ENCODE measurements at places on chromosomes 7 and 10.

GRCh38 chr7:98398567-98399372, 2.1 kb downstream of the BAIAP2L1 start:
- no peak for DNase-seq

DNA sequence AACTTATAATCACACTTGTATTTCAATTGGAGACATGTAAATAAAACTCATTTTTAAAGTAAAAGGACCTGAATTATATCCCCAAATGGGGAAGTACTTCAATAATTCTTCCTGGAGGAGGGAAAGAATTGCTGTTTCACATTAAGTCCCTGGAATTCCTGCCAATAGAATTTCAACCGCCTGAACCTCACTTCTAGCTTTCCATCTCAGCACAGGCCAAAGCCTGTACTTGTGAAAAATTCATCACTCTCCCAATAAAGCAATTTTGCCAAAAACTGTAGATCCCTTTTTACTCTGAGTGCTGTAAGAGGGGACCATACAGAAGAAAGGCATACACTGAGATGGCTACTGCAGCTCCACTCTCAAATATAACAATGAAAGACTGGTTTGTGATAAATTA, 54.8 kb downstream of the CADPS2 start:
- DNase-seq, result no peak

GRCh38 chr7:130951976-130952876, 218.2 kb upstream of the KLF14 start:
- DNase-seq, result no peak

- no peak for DNase-seq
These were observed 42.1 kb upstream of the ANAPC16 start for GRCh38 chr10:72173619-72174296.

GRCh38 chr10:62637249-62638061, 167.1 kb upstream of the ADO start:
- DNase-seq, result peak; percentile 75

DNA sequence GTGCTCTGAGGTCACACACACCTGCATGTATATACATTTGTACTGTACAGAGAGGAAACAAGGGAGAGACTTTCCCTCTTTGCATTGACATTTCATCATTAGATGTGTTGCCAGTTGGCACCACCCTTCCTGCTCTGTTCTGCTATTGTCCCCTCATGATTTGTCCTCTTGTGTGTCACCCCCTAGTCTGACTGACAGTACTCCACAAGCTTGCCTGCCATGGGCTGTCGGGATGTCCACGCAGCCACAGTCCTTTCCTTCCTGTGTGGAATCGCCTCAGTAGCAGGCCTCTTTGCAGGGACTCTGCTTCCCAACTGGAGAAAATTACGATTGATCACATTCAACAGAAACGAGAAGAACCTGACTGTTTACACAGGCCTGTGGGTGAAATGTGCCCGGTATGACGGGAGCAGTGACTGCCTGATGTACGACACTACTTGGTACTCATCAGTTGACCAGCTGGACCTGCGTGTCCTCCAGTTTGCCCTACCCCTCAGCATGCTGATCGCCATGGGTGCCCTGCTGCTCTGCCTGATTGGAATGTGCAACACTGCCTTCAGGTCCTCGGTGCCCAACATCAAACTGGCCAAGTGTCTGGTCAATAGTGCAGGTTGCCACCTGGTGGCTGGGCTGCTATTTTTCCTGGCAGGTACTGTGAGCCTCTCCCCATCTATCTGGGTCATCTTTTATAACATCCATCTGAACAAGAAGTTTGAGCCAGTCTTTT, 9.4 kb downstream of the CLDN12 start:
- peak; percentile 23 for DNase-seq

DNA sequence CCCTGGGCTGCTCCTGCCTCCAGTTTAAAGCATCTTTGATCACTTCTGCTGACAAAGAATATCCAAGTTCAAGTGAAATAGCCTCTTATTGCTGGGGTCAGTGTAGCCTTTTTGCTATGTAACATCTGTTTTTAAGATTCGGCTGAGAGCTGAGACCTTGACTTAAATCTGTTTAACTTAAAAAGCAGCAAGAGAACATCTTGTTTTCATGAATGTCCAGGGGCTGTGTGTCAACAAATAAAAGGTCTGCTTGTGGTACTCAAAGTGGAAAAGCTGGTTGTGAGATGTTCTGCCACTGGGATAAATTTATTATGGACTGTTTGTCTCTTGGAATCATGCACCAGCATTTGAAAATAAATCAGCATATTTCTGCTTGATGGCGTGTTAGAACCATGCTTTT, 73.2 kb downstream of the CALD1 start:
- DNase-seq, result no peak

DNA sequence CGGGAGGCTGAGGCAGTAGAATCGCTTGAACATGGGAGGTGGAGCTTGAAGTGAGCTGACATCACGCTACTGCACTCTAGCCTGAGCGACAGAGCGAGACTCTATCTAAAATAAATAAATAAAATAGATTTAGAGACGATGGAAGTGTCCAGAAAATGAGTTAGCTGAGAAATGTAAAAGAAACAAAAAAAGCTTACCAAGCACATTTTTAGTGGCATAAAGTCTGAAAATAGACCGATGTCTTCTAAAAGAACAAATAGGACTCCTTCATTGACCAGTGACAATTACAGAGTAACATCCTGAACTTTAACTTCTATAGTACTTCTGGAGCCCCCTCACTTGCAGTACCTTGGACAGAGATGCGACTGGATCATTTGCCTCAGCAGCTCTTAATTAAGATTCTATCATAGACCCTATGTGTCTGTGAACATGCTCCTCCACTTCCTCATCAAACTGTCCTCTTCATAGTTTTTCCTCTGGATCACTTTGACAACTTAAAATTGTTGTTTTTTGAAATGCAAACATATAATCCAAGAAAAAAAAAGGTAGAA, 25.2 kb upstream of the SRPK2 start:
- no peak for DNase-seq

GRCh38 chr10:84333864-84334451, 5.6 kb downstream of the CCSER2 start:
- peak; percentile 66 for DNase-seq

DNA sequence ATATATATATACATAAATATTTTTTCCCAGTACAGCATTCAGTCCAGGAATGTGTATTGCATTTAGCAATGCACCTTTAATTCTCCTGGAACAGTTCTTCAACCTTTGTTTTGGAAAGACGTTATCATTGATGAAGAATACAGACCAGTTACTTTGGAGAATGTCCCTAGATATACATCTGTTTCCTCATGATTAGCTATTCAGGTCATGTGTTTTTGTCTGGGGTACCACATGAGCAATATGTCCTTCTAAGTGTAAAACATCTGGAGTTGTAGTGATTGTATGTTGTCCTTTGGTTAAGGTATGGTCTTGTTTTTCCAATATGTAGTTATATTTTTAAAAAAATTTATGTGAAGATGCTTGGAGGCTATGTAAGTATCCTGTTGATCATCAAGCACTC, 10.2 kb downstream of the BZW2 start:
- DNase-seq, result no peak

DNA sequence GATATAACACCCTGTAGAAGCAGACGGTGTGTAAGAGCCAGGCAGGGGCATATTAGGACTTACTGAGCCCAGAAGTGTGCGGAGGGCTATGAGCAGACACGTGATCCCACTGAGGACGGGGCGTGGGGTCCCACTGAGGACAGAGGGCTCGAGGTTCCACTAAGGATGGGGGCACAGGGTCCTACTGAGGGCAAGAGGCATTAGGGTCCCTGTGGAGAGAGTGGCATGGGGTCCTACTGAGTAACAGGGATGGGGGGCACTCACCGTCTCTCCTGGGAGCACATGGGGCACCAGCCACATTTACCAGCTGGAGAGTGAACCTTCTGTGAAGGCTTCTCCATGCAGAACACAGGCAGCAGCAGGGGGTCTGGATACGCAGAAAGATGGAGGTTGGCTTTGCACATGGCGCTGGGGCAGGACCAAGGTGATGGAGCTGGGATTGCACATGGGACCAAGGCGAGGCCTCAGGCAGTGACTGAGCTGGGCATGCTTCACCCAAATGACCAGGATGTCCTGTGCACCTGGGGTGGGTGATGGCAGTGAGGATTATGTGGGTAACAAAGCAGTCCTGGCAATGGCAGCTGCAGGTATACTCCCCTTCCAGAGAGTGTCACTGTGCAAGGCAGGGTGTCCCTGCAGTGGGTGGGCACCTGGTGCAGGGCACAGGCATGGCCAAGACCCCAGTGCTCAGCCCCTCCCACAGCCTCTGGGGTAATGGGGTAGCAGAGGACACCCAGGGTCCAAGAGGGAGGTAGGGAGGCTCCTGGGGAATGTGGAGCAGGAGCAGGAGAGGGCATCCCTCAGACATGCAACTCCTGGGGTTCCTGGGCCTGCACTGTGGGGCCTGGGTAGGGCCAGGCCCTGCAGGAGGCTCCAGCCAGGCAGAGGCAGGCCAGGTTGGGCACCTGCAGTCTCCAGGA, 278.1 kb downstream of the TCERG1L start:
- no peak for DNase-seq

GRCh38 chr10:4718544-4718943, 107.5 kb upstream of the AKR1E2 start:
- DNase-seq, result no peak

- no peak for DNase-seq
These were observed 65.3 kb downstream of the OR13A1 start for GRCh38 chr10:45249978-45250693.

GRCh38 chr10:23344241-23344841, at the start of gene C10orf67:
Gene C10orf67 (minus strand): TSS chr10:23344797. CDS start chr10:23344774, 23 bp downstream.
- DNase-seq, result peak; percentile 55

DNA sequence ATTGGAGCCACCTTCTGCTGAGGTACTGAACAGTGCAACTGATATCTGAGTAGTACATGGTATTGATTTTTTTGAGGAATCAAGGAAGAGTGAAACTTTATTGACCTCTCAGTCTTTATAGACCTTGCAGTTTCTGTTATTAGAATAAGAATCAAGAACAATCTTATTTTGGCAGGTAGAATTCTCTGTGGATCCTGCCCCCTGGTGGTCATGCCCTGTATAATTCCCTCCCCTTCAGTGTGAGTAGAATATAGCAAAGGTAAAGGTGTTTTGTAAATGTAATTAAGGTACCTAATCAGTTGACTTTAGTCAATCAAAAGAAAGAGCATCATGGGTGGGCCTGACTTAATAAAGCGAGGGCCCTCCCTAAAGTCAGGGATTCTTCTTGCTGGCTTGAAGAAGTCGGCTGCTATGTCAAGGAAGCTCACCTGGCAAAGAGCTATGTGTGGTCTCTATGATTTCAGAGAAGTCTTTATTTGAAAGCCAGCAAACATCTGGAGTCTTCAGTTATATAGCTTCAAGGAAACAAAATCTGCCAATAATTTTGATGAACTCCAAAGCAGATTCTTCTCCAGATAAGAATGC, 142.8 kb downstream of the LSM5 start:
- peak; percentile 3 for DNase-seq

GRCh38 chr10:1454951-1455350, 282.4 kb downstream of the ADARB2 start:
- DNase-seq, result no peak

DNA sequence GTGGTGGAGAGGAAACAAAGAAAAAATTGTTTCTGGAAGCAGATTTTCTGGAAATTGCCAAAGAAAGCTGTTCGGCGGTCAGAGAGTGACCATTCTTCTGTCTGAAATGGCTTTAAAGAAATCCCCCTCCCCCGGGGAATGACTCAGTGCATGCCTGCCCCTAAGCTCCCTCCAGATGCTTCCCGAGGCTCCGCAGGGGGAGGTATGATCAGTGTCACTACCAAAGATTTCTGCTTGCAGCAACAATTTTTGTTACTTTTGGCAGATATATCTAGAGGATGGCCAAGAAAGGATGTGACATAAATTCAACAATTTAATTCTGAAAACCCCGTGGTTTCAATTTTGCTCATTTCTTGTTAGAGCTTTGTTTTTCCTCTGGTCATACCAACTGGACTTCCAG, 163.9 kb downstream of the JCAD start:
- no peak for DNase-seq

DNA sequence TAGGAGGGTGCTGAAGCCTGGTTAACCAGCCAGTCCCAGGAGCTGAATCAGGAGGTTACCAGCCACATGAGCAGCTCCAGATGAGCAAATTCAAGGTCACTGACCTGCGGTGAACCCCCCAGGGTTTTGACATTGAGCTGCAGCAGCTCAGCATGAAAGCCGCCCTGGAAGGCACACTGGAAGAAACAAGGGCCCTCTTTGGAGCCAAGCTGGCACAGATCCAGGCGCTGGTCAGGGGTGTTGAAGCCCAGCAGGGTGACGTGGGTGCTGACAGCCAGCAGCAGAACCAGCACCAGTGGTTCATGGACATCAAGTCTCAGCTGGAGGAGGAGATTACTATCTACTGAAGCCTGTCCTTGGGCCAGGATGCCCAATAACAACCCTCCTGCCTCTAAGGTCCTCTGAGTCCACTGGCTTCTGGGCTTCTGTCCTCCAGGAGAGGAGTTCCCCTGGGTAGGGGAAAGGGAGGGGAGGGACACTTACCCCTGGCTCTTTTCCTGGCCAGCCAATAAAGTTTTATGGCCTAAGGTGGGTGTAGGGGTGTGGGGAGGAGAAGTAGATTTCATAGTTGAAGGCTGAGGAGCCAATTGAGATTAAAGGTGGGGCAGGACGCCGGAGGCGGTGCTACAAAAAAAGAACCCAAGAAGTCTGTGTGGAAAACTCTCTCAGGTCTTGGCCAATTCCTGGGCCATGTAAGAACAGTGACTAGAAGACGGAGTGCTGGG, 29.4 kb upstream of the ATOH7 start:
- DNase-seq, result no peak

DNA sequence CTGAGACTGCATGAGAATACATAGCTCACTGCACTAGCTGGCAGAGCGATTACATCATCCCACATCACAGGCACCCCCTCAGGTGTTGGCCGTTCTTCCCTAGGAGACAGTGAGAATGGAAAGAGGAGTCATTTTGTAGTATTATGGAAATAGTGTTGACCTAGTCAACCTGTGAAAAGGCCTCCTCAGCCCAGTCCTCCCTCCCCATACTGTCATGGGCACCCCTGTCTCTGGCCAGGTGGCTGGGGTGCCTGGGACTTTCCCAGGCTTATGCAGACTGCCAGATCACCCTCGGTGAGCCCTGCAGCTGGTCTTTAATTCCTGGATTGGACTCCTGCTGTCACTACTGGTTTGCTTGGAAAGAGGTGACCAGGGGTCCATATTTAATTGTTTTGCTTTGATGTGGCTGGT, 4.0 kb downstream of the INPP5A start:
- DNase-seq, result peak; percentile 34

DNA sequence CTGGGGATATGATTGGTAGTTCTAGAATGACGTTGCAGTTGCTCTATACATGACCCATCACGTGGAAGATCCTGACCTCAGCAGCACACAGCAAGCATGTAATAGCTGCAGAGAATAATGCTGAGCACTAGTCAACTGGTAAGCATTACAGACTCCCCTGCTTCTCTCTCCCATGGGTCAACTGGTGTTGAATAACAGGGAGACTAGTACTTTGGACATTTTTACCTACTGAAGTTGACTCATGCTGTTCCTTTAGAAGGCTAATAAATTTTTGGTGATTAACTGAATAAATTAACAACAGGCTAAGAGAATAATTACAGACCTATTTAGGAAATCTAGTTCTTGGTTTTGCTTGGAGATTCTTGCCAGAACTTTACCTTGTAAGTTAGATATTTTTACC, 234.1 kb downstream of the AUTS2 start:
- no peak for DNase-seq
